Smooth muscle cell of the brain vasculature (primary cell): ENCODE measurements at places on chromosomes 4 and X.

DNA sequence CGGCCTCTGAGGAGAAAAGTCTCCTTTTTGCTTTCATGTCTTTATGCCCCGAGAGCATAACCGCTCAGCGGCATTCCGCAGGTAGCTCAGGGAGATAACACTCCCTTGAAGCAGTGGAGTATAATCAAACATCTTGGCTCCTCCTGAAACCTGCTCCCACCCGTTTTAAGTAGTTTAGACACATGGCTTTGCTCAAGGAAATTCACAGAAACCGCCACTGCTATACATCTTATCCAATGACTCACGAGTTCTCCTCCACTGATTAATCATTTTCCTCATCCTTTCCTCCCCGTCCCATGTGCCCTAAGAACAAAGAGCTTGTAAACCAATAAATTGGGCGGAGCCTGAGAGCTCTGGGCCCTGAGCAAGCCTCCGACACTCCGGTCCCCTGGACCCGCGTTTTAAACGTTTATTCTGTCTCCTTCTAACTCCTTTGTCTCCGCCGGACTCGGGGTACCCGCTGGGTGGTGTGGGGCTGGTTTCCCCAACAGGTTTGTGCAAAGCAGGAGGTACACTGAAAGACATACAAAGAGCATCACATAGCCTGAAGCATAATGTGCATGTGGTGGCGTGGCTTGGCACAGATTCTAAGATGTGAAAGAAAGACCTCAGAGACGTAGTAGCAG, 401.2 kb downstream of the TLL1 start:
- no peak for DNase-seq

DNA sequence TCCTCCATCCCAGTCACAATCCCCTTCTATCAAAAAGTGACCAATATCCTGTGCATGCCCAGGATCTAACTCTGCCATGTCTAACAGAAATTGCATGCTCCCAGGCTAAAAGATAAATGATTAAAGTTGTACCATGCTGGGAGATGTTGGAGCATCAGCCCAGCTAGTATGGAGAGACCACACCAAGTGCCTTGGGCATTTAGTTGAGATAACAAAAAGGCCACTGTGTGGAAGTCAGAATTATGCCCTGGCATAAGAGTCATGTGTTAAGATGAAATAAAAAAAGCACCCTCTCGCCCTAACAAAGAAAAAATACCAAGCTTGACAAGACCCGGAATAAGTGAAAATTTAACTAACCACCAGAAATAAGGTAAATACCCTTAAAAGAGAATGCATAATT, 155.9 kb upstream of the CENPE start:
- no peak for DNase-seq

GRCh38 chr4:54659749-54660535, 2.2 kb downstream of the KIT start:
- DNase-seq, result no peak

GRCh38 chrX:136065044-136065671, 79.9 kb downstream of the SLC9A6 start:
- DNase-seq, result no peak

DNA sequence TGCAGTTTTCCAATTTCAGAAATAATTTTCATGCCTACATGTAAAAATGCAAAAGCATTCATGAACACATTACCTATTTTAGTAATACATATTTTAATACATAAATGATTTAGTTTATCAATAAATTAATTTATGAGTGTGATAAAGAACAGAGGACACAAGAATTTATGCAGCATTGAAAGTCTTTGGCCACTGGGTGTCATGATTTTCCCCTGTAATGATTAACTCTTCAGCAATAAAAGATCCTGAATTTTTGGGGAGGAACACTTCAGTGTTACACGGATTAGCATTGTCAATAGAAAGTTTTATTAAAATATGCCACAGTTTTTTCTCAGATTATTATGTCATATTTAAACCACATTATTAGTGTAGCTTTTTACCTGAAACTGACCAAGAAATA, 8.6 kb upstream of the VCX2 start:
- DNase-seq, result no peak

DNA sequence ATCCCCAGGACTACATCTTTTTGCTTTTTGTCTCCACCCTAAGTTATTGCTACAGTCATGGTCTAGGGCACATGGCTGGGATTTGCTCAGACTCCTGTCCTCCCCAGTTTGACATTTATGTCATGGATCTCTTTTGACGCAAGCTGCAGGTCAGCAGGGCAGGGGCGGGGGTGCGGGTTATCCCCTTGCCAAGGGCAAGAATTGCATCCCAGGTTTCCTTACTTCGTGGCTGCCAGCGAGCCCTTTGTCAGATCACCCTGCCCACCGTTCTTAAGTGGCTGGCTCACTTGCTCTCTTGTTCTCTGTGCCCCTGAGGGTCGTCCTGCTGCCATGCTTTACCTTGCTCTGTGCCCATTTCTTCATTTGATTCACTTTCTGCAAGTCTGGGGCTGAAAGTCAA, 21.1 kb upstream of the UBA1 start:
- DNase-seq, result no peak

DNA sequence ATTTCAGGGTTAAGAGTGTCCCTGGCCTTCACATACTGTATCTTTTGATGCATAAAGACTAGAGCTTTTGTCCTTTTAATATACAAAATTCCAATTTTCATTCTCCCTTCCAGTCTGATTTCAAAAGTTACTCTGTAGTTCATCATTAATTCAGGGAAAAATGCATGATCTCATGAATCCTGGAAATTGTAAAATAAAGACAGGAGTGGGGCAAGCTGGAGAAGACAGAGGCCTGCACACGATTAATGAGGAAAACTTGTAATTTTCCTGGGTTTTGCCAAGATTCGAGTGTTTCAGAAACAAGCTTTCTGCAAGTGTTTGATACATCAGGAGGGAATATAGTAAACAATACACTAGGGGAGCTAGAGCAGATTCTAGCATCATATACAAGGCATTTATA, 947.9 kb downstream of the FAT4 start:
- no peak for DNase-seq
